ENCODE measurements at places on chromosomes 1 and 21. TPM values are rescaled to one million over a fixed set of nuclear protein-coding genes. Genes with fewer than 3 reads are reported as not detected.

Gene RXFP4
- 0.33 TPM for total RNA-seq

DNA sequence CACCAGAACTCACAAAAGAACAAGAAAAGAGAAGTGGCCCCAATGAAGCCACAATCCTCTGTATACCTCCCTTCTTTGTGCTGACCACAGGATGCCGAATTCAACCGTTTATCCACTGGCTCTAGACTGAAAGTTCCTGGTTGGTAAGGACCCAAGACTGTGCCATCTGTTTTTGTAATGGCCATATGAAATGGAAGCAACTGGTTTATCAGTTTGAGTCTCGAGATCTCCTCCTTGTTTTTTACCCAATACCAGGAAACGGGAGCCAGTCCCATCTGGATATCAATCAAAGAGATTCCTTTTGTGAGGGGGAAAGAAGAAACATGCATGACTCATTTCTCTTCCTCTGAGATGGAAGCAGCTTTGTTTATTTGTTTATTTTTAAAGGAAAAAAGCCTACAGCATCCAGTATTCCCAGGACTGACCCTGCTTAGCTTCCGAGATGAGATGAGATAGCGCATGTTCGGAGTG lies 32.4 kb upstream of the ZNF124 start:
- DNase-seq: no peak

DNA sequence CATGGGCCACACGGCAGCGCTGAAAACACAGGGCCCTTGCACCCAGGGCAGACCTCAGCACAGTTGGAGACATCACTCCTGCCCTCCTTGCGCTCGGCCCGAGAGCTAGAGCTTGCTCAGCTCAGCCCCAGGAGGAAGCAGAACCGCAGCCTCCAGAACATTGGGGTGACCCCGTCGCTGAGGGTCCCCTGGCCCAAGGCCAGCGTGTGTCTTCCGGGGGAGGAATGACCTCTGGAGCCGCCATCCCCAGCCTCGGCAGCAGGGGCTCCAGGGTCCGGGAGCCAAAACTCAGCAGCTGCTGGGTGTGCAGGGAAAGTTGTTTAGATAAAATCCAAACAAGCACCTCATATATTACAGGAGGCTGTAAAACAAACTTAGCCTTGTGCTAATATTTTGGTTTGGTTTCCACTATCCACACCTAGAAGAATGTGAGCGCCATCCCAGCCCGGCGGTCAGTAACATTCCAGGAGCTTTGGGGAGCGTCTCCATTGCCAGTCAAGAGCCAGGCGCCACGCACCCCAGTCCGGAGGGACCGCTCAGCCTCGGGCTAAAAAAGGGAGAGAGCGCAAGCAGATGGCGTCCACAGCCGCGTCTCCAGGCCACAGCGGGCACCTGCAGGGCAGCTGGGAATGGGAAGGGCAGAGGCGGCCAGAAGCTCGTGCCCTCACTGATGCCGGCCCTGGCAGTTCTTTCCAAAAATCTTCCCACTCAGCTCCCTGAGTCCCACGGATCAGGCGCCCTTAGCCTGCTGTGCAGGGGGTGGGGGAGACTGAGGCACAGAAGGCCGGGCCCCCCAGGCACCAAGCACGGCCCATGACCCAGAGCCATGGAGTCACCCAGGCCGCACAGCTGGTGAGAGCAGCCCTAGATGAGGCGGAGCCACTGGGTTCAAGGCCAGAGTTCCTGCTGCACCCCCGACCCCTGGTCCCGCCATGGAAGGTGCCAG lies 52.0 kb downstream of the SLX9 start:
- no peak for DNase-seq

Gene TNFRSF9
- not detected for total RNA-seq

DNA sequence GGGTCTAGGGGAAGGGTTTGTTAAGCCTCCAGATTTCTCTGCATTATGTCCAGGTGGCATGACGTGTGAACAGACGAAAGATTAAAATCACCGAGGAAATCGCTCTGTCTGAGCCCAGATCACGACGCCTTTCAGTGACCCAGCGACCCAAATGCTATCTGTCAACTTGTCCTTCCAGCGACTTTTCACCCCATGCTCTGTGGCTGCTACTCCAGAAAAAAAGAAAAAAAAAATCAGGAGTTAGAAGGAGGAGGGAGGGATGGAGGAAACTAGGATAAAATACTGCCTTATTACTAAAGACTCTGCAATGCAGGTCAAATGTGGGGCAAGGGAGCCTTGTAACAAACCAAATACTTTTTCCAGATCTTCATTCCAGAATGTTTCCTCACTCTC lies 352.0 kb downstream of the NUF2 start:
- DNase-seq: no peak

DNA sequence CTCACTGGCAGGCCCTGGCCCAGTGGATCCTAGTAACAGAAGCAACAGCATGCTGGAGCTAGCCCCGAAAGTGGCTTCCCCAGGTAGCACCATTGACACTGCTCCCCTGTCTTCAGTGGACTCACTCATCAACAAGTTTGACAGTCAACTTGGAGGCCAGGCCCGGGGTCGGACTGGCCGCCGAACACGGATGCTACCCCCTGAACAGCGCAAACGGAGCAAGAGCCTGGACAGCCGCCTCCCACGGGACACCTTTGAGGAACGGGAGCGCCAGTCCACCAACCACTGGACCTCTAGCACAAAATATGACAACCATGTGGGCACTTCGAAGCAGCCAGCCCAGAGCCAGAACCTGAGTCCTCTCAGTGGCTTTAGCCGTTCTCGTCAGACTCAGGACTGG lies 7.7 kb downstream of the CGN start:
- DNase-seq: no peak

Gene KCNN3
- total RNA-seq: 0.81 TPM

DNA sequence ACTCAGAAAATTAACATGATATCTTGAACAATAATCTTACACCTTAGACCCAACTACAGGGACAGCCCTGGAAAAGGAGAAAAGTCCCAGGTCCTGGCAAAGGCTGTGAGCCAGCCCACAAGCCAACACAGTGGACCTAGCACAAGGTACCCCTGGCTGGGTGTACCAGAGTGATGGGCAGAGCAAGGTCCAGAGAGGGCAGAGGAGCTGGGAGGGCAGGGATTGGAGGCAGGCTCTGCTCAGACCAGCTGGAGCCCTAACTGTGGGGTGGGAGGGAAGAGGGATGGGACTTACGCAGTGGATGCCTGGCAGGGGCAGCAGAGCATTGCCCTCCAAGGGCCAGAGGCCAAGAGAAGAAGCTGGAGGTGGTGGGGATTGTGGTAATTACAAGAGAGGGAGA lies 101.6 kb downstream of the KCND3 start:
- DNase-seq: no peak

DNA sequence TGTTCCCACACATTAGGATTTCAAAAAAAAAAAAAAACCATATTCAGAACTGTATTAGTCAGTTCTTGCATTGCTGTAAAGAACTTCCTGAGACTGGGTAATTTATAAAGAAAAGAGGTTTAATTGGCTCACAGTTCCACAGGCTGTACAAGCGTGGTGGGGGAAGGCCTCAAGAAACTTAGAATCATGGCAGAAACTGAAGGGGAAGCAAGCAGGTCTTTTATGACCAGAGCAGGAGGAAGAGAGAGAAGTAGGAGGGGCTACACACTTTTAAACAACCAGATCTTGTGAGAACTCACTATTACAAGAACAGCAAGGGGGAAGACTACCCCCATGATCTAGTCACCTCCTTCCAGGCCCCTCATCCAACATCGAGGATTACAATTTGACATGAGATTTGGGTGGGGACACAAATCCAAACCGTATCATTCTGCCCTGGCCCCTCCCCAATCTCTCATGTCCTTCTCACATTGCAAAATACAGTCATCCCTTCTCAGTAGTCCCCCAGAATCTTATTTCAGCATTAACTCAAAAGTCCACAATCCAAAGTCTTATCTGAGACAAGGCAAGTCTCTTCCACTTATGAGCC lies 51.8 kb downstream of the POU2F1 start:
- no peak for DNase-seq

DNA sequence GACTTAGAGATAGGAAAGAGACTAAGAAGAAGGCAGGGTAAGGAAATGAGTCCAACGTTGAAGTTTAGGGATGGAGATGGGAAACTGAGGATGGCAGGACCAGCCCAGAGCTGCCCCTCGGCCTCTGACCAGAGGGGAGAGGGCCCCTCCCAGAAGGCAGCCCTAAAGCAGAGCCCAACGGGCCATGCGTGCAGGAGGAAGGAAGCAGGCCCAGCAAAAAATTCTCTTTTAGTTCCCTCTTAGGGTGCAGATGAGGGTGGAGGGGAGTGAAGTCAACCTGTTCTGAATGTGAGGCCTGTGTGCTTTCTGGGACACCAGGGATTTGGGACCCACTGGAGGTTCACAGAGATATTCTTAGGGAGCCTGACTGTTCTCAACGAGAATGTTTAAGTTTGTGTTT lies 225.4 kb downstream of the RHOU start:
- no peak for DNase-seq

- no peak for DNase-seq
Observed at GRCh38 chr1:58619286-58620054, 42.4 kb upstream of the TACSTD2 start.
